ENCODE measurements at places on chromosomes 3 and 15.

DNA sequence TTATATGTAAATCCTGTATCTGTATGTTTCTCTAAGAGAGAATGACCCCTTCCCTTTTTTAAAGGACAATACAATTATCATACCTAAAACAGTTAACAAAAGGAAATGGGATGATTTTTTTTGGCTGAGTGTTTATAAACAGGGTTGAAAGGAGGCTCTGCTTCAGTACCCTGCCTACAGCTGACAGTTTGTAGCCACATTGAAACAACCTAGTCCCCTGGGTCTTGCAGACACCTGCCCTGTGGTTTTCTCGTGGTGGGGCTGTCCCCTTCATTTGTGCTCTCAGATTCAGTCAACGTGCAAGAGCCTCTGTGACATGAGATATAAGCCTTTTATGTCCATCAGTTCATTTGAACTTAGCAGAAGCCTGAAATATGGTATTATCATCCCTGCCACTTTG is 2.3 kb upstream of the HMCES start:
- no peak for DNase-seq

- DNase-seq = no peak
Observed at GRCh38 chr15:78125267-78125666, 6.0 kb downstream of the CIB2 start.

GRCh38 chr15:97790180-97790579 is 170.3 kb upstream of the ARRDC4 start:
- no peak for DNase-seq

DNA sequence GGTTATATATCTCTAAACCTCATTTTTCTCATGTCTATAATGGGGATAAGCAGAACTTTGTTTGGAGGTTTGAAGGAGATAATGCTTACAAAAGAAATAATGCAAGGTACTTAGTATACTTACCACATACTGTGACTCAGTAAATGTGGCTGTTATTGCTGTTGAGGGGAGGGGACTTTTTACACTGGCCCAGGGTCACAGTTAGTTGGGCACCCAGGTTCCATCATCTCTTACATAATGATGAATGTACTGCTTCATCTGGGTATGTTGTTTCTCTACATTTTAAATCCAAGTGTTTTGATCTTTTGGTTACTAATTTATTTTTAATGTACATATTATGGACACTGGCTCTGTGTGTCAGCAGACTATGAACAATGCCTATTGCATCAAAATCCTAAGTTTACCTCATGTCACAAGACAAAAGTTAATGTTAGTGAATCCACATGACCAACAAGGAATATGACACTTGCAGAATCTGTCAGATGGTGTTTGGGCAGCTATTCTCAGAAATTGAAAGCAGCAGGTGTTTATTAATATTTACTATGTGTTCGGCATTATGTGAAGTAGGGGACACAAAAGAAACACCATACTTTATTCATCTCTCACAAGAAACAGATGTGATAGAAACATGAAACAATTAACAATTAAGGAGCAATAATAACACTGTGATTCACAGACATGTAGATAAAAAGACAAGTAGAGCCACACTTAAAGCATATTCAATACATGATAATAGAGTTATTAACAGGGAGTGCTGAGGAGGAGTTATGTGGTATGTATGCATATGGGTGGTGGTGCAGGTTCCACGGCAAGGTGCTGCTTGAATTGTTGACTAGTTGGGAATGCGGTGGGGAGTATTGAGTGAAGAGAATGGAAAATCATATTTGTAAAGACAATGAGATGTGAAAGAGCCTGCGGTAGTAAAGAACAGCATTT is 109.7 kb downstream of the GALK2 start:
- DNase-seq = no peak

DNA sequence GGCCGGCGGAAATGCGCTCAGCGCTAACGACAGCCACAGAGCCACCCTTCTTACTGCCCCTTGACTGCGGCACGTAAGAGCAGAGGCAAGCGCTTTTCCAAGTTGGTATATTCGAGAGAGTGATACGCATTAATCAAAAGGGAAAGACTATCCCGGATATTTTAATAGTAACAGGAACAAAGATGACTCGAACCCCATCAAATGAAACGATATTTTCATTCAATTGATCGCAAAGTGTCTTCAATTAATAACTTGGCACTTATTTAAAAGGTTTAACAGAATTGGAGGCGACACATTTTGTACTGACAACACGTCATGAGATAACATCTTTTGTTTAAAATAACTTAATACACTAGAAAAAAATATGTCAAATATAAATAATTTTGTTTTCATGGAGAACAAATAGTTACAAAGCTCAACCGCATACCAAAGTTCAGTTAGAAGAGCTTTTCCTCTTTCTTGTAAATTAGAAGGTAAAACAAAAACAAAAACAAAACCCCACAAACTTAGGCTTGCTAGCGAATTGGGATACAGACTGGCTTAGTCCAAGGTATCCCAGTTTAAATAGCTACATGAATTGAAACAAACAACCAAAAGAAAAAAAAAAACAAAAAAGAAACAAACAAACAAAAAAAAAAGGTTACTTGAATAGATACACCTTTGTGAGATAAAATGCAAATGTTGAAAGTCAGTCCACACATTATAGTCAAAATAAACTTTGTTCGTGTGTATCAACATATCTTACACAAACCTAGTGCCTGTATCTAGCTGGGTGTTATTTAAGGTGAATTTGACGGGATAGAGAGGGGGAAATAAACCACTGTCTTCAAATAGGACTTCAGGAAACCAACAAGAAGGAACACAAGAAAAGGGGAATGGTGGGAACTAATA is 10.2 kb downstream of the SHOX2 start:
- DNase-seq = no peak

GRCh38 chr3:171417813-171418212 is 42.4 kb downstream of the TNIK start:
- DNase-seq = no peak

DNA sequence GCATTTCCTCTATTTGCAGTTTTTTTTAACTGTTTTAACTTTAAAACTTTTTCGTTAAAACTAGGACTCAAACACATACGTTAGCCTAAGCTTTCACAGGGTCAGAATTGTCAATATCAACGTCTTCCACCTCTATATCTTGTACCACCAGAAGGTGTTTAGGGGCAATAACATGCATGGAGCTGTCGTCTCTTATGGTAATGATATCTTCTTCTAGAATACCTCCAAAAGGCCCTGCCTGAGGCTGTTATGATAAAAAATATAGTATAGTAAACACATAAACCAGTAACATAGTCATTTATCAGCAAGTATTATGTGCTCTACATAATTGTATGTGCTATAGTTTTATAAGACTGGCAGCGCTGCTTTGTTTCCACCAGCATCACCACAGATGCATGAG is 76.3 kb upstream of the MLF1 start:
- no peak for DNase-seq

DNA sequence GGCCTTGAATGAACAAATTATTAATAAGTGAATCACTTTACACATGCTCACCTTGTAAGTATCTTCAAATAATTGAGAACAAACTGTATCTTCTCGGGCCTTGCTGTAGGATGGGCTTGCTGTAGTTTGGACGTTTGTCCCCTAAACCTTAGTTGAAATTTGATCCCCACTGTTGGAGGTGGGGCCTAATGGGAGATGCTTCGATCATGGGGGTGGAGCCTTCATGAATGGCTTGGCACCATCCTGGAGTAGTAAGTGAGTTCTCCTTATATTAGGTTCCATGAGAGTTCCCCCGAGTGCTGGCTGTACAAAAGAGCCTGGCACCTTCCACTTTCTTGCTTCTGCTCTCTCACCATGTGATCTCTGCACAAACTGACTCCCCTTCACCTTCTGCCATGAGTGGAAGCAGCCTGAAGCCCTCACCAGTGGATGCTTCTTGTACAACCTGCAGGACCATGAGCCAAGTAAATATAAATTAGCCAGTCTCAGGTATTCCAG is 29.3 kb downstream of the PIGB start:
- no peak for DNase-seq

DNA sequence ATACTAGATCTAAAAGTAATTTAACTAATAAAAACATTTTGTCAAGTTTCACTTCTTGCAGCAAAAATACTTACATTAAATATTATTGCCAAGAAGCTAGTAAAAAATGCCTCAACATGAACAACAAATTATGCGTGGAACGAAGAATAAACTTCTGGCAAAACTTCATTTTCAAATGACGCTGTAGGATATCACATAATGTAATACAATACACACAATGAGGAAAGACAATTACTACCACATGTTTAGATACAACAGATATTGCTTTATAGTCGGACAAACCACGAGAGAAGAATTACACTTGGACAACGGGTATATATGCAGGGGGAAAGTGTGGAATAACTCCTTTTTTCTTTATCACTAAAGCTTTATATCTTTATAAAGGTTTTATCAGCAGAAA is 21.6 kb downstream of the P3H2 start:
- no peak for DNase-seq

DNA sequence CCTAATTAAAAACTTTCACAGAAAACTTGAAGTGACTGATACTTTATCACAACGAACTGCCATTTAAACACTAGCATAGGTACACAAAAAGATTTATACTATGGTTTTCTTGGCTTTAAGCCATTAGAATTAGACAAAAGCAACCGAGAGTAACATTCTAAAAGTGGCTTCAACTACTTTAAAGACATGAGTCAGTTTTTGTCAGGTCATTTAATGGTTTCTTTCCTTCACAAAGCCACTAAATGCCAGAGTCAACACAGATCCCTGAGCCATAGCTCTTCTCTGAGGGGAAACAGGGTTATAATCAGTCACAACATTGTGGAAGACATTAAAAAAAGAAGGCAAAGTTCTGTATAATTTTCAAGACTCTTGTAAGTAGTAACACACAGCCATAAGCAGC is 54.6 kb downstream of the CAPN3 start:
- DNase-seq = no peak

GRCh38 chr3:121545049-121545573 is 677 bp downstream of the POLQ start:
- DNase-seq = peak; percentile 0

GRCh38 chr15:88932271-88932874 is 19.2 kb upstream of the MFGE8 start:
- no peak for DNase-seq

- DNase-seq = no peak
Observed at GRCh38 chr3:6528951-6529350, 332.0 kb upstream of the GRM7 start.

DNA sequence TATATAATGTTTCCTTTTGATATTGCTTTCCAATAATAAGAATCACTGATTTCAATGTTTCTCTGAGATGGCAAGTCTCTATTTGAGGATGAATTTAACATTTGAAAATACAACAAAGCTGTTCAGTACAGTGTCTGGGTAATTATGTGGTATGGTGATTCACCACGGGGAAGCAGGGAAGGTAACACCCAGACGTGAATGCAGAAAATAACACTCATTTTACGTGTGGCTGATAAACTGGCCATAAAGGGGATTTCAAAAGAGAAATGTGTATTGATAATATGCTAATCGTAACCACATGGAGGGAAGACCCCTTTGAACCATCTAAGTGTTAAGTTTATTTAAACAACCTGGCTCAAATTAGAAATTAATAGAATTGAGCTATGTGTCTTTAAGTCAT is 344.6 kb downstream of the GRM7 start:
- no peak for DNase-seq

DNA sequence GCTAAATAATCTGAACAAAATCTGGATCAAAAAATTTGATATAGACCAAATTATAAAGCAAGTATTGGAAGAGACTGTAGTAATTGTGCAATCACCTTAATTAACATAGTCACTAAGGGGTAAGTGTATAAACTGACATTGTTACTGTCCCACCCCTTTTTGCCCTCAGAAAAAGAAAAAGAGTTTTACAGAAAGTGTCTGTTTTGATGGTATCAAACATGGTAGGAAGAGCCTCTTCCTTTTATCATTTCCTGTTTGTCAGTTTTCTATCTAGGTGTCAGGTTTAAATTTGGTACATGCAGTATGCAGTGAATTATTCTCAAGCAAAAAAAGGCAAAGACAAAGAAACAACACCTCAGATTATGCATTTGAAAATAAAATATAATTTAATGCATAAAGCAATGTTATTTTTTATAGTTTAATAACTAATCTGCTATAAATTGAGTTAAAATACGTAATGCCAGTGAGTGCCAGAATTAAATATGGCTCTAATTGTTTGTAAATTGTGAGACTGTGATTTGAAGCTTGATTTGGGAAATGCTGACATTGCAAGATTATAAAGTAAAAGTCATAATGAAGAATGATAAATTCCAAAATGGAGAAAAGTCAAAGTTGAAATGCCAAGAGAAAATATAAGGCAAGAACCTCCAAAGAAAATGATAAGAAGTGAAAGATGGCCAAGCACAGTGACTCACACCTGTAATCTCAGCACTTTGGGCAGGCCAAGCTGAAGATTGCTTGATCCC is 30.3 kb upstream of the CMC1 start:
- no peak for DNase-seq

DNA sequence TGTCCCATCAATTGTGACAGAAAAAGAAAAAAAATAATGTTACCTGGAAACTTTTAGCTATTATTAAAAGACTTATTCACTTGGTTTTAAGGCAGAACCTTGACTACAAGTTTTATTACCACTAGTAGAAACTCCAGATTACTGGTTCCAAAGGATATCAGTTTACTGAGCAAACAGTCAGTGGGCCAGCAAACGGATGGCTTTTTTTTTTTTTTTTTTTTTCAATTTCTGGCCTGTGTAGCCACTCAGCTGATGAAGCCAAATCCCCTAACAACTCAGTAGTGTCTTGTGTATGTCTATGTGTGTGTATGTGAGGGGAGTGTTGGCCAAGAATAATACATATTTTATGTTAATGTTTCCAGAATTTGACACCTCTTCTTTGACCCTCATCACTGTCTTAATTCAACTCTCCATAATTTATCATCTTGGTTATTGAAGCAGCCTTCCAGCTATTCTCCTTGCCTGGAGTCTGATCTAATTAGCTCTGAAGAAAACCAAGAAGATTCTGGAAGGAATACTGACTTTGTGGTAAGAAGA is 724.9 kb downstream of the NSUN3 start:
- DNase-seq = no peak

GRCh38 chr15:101250341-101250831 is 1.5 kb downstream of the CHSY1 start:
- DNase-seq = no peak

GRCh38 chr3:119295816-119296726 is 1.9 kb downstream of the ARHGAP31 start:
- DNase-seq = no peak

Data from stimulated activated CD4-positive, alpha-beta T cell treated with anti-CD3 and anti-CD28 coated beads, TNF-alpha, amount 100 ng/mL, for 4 hours (primary cell).